CD4-positive, CD25-positive, alpha-beta regulatory T cell (primary cell): ENCODE measurements at places on chromosomes 4 and X. TPM values are rescaled to one million over a fixed set of nuclear protein-coding genes. Genes with fewer than 3 reads are reported as not detected.

Gene DAPP1
- 29.8 TPM for total RNA-seq

- no peak for DNase-seq
Observed at GRCh38 chr4:100882661-100883060, 364.8 kb upstream of the EMCN start.

DNA sequence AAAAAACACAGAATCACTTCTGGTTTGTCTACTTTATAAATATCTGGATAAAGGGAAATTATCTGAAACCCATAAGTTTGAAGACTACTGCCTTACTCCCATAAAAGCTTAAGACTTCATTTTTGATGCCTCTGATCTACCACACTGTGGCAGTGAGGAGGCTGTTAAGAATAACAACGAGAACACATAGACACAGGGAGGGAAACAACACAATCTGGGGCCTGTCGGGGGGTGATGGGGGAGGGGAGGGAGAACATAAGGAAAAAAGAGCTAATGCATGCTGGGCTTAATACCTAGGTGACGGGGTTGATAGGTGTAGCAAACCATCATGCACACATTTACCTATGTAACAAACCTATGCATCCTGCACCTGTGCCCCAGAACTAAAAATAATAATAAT, 573.7 kb downstream of the GBA3 start:
- DNase-seq = no peak

DNA sequence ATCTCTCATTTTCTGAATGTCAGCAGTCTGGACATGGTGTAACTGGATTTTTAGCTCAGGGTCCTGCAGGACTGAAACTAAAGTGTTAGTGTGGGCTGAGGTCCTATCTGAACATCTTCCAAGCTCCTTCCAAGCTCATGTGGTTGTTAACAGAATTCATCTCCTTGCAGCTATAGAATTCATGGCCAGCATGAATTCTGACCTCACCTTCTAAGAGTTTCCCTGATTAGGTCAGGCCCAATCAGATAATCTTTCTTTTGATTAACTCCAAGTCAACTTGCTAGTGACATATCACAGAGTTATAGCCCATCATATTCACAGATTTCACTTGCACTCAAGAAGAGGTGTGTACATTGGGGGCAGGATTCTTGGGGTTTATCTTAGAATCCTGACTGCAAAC, 59.5 kb downstream of the LIMCH1 start:
- no peak for DNase-seq

Gene PARM1
- 0.10 TPM for total RNA-seq

Gene GPR78
- not detected for total RNA-seq

DNA sequence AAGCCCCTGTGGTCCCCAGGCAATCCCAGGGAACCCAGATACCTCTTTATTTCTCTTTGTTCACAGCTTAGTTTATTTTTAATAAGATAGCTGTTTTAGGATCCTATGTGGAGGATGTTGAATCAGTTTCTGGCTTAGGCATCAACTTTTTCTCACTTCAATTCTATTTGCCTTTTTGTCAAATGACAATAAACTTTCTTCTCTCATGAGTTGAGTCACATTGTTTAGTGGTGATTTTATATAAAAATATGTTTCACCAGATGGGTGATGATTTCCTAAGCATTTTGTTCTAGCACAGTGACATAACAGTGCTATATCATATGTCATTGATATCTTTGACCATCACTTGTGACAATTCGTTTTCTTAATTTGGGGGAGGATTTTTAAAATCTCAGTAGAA, 198.1 kb upstream of the PUDP start:
- DNase-seq = no peak
